Stimulated activated CD8-positive, alpha-beta memory T cell treated with anti-CD3 and anti-CD28 coated beads, Interleukin-15, amount 100 ng/mL, for 48 hours (primary cell): ENCODE measurements at places on chromosomes 2 and 18.

DNA sequence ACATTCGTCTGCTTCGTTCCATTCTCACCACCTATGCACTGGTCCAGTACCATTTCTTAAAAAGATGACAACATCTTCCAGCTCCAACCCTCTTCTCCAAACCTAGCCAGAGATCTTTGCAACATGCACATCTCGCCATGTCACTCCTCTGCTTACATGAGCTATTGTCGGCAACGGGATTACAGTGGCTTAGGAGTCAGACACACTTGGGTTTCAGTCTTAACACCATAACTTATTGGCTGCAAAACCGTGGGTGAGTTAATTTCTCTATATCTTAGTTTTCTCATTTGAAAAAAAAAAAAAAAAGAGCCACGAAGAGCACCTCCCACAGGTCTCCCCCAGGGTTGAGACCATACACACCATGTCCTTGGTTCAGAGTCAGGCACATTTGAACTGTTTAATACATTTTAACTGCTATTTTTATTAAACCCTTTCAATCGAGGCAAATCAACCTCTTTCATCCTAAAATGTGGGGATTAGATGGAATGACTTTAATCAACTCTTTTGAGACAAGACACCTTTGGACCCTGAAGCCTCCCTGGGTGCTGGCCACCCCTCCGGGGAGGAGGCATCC lies 889 bp downstream of the ANKRD29 start:
- DNase-seq, result no peak

GRCh38 chr2:88669482-88670214 lies 21.8 kb upstream of the RPIA start:
- DNase-seq, result no peak

GRCh38 chr2:85247610-85248009 lies 80.2 kb downstream of the TGOLN2 start:
- DNase-seq, result no peak

DNA sequence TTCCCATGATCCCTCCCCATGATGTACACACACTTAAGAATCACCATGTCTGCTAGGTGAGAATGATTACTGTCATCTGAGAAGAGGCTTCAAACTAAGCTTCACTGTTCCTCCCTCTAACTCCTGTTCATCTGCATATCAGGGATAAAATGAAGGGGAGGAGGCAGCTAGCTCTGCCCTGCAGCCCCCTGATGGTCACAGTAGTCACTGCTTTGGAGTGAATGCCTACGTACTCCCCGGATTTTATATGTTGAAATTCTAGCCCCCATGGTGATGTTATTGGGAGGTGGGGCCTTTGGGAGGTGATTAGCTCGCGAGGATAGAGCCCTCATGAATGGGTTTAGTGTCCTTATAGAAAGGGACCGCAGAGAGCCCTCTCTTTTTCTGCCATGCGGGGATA lies 156.4 kb downstream of the NCKAP5 start:
- no peak for DNase-seq

DNA sequence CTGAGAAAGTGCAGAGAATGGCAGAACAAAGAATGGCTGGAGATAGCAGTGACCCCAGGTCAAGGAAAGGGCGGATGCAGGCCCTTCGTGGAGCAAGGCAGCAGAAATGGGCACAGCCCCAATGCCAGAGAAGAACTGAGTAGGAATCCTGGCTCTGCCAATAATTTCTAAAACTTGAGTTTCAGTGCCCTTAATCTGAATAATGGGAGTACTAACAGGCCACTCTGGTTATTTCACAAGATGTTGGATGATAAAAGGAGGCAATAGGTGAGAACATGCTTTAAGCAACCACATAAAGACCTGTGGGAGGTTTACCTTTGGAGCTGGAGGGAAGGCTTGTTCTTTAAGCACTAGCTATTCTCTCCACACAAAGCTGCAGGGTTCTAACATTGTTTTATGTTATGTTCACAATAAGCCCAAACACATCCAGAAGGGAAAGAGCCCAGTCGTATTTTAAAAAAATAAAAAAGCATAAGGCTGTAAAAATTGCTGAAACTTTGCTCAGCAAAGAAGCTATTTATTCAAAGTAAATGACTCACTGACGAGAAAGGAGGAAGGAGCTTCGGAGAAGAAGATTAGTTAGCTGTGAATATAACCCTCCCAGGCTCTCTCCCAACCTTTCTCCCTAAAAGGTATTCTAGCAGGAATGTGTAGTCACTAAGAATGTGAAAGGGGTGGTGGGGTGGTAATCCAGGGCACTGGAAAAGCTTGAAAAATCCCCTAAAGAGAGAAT lies 470.2 kb downstream of the TXNL1 start:
- no peak for DNase-seq

GRCh38 chr2:175976391-175977157 lies 25.5 kb downstream of the LNPK start:
- no peak for DNase-seq

GRCh38 chr18:62757399-62758010 lies 42.2 kb downstream of the PHLPP1 start:
- DNase-seq, result no peak

GRCh38 chr2:119108186-119108585 lies 50.4 kb downstream of the C1QL2 start:
- DNase-seq, result no peak

GRCh38 chr2:123738643-123739042 lies 286.4 kb upstream of the CNTNAP5 start:
- no peak for DNase-seq

- DNase-seq, result no peak
Measured at GRCh38 chr2:104656571-104657163, 197.2 kb upstream of the POU3F3 start.

DNA sequence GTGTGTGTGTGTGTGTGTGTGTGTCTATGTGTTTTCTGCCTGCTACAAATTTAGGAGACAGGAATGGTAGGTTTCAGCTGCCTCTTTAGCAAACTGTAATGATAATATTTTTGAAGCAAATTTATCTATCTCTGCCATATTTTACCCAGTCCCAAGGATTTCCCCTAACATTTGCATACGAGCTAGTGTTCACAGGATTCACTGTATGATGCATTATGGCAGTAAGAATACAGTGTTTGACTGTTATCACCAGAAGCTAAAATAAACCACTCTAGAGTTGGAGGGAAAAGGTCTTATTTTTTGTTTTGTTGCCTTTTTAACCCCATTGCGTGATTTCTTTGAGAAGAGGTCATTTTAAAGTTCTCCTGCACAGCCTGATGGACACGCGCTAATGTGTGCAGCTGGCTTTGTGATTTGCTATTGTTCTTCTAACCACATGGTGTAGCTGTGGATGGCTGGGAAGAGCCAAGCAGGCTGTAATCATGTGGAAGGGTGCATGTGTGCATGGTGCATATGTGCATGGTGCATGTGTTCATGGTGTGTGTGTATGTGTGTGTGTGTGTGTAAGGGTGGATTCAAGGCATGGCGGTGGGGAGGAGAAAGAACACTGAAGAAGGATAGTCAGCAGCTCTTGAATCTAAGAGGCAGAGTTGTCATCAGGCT lies 62.4 kb downstream of the PLB1 start:
- DNase-seq, result no peak

- no peak for DNase-seq
Measured at GRCh38 chr18:14974088-14974487, 226.1 kb downstream of the ANKRD30B start.

- peak; percentile 62 for DNase-seq
Measured at GRCh38 chr2:105398336-105399206, at the start of gene FHL2. TSS of gene FHL2 (minus strand) at chr2:105399051. CDS start at chr2:105386516, 12,535 bp downstream.

DNA sequence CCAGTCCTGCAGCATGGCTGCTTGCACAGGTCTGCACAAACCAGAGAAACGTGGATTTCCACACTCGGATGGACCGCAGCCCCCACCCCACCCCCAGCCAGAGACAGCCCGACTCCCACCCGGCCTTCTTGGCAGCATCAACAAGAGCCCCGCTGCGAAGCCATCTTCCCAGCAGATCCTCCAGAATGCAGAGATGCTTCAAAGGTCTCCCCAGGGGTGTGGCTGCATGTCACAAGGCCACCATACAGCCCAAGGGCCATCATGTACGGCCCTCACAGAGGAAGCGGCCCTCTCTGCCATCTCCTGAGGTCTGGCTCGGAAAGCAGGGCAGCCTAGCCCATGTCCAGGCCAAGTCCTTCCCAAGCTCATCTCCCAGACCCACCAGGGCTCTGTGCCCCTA lies 11.5 kb downstream of the DNMT3A start:
- no peak for DNase-seq

- DNase-seq, result no peak
Measured at GRCh38 chr2:71932037-71932779, 215.5 kb downstream of the CYP26B1 start.
